DMS79 (cell line): ENCODE measurements at places on chromosomes 5 and 9.

GRCh38 chr5:125461641-125462072 is 715.2 kb upstream of the ZNF608 start:
- DNase-seq, result no peak

GRCh38 chr5:38764937-38765391 is 80.8 kb upstream of the OSMR start:
- no peak for DNase-seq

- DNase-seq, result no peak
These were observed 111.8 kb downstream of the HMHB1 start for GRCh38 chr5:143923634-143924266.

DNA sequence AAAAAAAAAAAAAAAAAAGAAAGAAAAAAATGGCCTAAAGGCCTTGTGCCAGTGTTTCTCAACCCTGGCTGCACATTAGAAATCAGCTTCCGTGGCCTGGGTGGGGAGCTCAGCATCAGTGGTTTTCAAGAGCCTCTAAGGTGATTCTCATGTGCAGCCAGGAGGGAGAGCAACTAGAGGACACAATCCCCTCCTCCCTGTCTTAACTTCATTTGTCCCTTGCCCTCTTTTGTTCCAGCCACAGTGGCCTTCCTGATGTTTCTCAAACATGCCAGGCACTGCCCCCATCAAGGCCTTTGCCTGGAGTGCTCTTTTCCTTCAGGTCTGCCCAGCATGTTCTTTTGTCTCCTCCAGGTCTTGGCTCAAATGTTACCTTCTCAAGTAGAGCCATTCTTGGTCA is 42.4 kb downstream of the HOMER1 start:
- DNase-seq, result peak; percentile 78

- DNase-seq, result peak; percentile 48
These were observed 128.7 kb downstream of the C5orf15 start for GRCh38 chr5:133839721-133840120.
